ENCODE measurements at places on chromosomes 16 and 17. TPM values are rescaled to one million over a fixed set of nuclear protein-coding genes. Genes with fewer than 3 reads are reported as not detected.

NPIPA7 gene
- 4.6 TPM for total RNA-seq

- DNase-seq: no peak
These were observed 30.8 kb downstream of the GINS2 start for GRCh38 chr16:85657996-85658395.

ANKRD40CL gene
- total RNA-seq: 147 TPM

GRCh38 chr17:4195306-4195705 is 52.3 kb downstream of the CYB5D2 start:
- no peak for DNase-seq

DNA sequence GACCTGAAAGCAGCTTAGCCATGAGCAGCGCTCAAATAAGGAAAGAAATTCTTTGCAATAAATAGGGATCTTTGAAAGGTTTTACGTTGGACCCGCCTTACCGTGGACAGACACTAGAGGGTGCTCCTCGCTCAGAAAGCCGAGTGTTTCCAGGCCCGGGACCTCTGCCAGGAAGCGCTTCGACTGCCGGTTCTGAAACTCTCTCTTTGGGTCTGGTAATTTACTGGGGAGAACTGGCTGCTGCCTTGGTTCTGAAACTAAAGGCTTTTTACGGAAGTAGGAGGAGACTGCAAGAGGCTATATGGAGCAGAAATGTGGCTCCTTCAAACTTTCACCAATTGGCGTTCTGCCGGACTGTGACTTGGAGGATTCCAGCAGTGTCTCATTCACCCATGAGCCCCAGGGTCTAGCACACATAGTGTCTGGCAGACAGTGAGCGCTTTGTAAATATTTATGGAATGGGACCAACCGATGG is 45.6 kb upstream of the HOXB9 start:
- DNase-seq: peak; percentile 51

EXOC3L1 gene
- 10.9 TPM for total RNA-seq

- DNase-seq: no peak
These were observed 916.9 kb upstream of the SOX9 start for GRCh38 chr17:71203953-71204352.

DNA sequence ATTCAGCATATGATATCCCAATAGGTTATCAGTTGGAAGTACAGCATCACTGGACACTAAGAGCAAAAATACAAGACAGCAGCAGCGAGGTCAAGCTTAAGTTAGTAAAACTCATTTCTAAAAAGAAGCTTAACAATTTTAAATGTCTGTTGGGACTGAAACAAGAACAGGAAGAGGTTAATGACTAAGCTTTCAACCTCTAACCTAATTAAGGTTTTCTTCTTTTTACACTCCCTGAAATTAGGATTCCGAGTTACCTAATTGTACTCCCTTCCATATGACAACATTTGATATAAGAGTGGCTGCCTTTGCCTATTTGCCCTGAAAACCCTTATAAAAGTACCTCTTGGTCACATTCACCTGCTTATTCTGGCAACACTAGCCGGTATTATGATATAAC is 34.3 kb downstream of the CPSF4L start:
- no peak for DNase-seq

INCA1 gene
- not detected for total RNA-seq

DNA sequence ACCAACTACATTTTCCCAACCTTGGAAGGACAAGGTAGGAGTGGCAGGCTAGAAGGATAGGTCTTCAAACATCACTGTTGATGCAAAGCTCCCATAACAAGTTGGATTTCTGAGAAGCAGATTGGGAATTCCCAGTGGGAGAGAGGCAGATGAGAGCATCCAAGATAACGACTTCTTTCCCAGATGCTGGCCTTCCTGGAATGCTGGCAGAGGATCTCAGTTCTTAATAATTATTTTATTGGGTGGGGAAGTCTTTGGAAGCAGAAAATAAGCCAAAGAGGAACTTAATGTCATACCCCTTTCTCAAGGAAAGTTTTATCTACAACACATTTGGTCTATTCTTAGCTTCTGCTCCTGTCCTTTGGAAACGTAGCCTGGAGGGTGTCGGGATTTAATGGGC is 64.5 kb downstream of the MPRIP start:
- DNase-seq: no peak

MMP25 gene
- total RNA-seq: 2.4 TPM

GRCh38 chr17:27755706-27756466 is 44.4 kb downstream of the NOS2 start:
- DNase-seq: no peak

DNA sequence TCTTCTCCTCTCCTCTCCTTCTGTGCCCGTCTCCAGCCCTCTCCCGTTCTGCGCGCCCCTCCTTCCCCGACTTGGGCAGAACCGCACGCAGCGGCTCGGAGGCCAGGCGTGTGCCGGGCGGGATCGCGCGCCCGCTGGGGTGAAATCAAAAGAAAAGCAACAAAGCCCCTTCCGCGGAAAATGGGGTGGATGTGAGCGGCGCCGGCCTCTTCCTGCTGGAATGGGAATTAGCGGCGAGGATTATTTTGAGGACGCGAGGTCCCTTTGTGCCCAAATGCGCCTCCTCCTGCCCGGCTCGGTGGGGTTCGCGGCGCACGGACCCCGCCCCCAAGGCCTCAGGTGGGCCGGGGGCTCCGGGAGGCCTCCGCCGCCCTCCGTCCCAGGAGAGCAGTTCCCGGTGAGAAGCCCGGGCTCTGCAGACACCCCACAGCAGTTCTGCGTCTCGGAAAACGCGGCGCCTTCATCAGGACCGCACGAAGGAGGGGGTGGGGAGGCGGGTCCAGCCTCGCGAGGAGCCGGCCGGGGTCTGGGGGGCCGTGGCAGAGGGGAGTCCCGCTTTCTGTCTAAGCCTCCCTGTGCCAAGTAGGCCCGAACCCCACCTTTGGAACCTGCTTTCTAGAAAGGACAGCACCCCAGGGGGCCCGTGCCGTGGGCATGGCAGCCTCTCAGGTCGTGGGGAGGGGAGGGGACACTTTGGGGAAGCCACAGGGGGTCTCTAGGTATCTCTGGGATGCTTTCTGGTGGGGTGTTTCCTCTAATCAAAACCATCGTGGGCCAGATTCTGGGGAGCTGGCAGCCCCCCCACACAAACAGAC is 91.0 kb upstream of the CBX4 start:
- DNase-seq: no peak

DNA sequence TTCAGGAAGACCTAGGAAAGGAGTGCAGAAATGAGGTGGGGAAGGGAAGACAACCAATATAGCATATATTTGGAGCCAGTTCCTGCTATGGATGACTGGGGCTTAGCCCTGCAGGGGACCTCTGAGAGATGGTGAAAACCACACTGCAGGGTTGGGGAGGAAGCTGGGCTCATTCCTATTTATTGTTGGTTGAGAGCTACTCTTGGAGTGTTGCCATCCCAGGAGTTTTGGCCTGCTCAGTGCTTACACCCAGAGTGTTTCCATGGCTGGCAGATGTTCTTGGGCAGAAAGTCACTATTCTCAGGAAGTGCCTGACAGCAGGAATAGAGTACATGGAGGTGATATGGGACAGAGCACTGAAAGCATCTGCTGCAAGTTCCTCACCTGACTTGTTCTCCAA is 145.8 kb downstream of the SPACA3 start:
- no peak for DNase-seq

DNA sequence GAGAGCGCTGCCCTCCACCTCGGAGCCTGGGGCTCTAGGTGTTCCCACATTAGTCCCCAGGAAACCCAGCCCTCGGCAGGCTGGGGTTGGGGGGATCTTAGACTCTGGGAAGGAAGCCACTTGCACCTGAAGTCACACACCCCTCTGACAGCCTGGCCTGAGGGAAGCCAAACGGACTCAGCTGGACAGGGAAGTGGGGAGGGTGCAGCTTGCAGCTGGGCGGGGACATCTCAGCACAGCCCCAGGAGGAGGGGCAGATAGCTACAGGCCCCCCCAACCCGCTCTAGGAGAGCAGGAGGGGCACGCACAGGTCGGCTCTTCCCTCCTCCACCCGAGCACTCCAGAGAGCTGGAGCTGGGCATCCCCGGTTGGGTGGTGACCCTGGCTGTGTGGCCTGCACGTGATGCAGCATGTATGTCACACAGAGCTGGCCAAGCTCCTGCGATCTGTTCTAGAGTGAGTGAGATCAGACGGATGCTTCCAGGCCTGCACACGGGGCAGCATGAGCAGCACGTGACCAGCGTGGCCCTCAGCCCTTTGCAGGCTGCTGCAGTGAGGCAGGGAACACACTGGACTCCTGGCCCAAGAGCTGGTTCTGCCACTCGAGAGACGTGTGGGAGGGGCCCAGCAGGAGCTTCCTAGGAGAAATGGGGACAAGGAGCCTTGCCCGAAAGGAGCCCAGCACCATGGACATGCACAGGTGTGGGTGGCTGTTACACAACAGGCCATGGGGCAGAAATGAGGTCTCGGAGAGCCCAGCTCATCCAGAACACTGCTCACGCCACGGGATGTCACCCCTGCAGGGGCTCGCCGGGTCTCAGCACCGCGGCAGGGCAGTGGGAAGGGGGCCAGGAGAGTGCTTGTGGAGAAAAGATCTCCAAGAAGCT is 15.4 kb downstream of the KIFC3 start:
- DNase-seq: peak; percentile 57

DNA sequence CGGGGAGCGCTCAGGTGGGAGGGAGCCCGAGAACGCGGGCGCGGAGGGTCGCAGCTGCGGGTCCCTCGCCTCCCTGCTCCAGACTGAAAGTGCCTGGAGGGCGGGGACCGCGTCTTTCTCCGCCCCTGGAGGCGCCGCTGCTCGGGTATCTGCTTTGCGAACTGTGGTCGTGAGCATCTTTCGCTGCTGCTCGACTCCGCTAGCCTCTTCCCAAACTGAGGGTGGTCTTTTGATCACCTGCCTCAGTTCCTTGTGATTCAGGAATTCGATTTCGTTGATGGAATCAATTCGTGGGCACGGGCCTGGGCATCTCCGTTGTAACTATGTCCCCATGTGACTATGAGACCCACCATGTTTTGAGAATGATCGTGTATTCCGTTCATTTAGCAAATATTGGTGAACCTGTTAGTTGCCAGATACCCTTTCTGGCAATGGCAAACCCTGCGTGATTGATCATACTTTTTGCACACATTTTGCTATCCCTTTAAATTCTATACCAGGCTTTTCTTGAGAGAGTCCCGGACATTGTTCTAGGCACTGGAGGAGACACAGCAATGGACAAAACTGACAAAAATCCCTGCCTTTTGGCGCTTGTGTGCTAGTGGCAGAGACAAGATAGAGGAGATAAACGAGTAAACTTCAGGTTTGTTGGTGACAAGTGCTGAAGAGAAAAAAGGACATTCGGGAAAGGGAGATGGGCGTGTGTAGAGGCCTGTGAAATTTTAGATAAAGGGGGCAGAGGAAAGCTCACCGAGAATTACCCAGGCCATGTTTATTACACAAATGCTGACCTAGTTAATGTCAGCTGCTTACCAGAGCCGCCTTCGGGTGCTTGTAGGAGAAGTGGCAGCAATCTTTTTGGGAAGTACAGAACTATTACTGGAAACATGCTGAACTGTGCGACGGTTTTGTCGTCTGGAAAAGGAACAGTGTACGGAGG is 948 bp downstream of the UTP18 start:
- no peak for DNase-seq

GRCh38 chr17:72479113-72479512 is 358.3 kb downstream of the SOX9 start:
- no peak for DNase-seq

TMIGD1 gene
- total RNA-seq: 168 TPM

- DNase-seq: no peak
These were observed 418.0 kb upstream of the PSMD7 start for GRCh38 chr16:73878611-73879010.

GRCh38 chr17:77948690-77949114 is 9.8 kb upstream of the TNRC6C start:
- no peak for DNase-seq

DNA sequence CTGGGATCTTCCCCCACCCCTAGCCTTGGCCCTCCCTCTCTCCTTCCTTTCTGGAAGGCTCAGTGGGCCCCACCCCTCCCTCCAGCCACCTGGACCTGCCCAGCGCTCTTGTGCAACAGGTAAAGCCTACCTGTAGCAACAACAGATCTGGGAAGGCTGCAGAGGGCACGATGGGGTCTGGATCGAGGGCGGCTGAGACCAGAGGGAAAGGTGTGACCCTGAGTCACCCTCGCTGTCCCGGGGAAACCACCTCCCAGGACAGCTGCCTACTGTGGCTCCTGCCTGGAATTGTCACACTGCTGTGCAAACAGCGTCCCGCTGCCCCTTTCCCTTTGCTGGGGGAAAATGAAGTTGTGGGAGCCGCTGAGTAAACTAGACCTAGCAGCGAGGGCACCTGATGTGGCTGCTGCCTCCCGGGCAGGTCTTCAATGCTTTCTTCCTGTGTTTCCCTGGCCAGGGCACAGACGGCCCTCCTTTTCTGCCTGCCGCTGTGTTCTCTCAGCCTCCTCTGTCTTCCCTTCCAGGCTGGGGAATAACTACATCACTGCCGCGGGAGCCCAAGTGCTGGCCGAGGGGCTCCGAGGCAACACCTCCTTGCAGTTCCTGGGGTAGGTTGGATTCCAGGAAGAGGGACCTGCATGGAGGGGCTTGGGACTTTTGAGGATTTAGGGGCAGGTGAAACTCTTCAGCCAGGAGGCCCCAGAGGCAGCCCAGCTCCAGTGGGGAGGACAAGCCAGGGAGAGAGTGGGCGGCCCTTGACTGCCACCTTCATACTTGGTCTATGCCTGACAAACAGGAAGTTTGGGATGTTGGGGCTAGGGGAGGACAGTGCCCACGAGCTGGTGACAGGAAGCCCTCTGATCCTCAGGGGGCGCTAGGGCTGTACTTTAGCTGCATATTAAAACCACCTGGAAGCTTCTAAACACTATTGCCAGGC is 22.2 kb upstream of the CYLD start:
- no peak for DNase-seq

RAB37 gene
- total RNA-seq: 1.1 TPM

GRCh38 chr17:13127921-13128602 is 110.2 kb upstream of the ELAC2 start:
- no peak for DNase-seq

DNA sequence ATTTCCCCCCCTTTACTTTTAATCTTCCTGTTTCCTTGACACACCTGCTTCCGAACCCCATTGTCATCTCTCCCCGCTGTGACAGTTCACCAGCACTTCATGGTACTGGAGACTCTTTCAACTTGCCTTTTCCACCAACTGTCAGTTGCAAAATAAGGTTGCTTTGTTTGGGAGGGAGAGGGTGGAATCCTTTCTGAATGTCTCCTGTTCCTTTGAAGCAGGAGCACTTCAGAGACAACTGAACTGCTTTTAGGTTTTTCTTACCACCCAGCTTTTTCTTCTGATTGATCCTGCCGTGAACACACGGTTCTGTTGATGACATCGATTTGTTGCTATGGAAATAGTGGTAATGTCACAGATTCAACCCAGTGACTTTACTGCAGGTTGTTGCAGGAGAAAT is 42.0 kb downstream of the RPA1 start:
- DNase-seq: no peak

CD300E gene
- total RNA-seq: not detected

USP36 gene
- 71.0 TPM for total RNA-seq

GRCh38 chr17:16866436-16866835 is 105.5 kb downstream of the TNFRSF13B start:
- no peak for DNase-seq
